ENCODE measurements at places on chromosomes 5 and 9. TPM values are rescaled to one million over a fixed set of nuclear protein-coding genes. Genes with fewer than 3 reads are reported as not detected.

DNA sequence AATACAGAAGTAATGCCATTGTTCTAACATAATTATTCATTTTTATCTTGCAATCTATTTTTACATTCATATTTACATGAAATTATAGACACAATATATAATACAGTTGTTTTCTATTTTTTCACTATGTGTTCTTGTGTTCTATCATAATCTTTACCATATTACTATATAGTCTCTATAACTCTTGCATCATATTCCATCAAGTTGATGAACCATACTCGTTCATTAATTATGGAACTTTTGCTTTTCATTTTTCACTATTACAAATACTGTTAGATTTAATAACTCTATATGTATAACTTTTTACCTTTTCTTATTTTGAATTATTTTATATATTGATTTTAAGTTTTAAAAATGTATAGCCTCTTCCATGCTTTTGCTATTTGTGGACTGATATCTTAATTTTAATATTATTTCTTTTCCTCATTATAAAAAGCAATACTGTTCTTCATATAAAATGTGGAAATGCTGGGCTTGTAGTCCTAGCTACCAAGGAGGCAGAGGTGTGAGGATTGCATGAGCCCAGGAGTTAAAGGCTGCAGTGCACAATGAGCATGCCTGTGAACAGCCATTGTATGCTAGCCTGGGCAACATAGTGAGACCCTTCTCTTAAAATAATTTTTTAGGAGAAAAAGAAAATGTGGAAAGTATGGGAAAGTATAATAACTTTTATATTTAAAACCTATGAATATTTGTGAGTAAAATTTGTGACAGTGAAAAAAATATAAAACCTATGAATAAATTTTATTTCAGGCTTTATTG lies 65.5 kb downstream of the ANKHD1 start:
- H3K27me3 ChIP-seq, result no peaks in the 10 kb centered on the region
- H3K4me3 ChIP-seq, result no peak overlapping the region
- H3K36me3 ChIP-seq, result peaks cover 14% of the 10 kb centered on the region
- no peak for DNase-seq
- no peaks in the 10 kb centered on the region for H3K4me1 ChIP-seq

- no peaks in the 10 kb centered on the region for H3K27me3 ChIP-seq
- peaks cover 18% of the 10 kb centered on the region for H3K36me3 ChIP-seq
- H3K4me1 ChIP-seq, result no peaks in the 10 kb centered on the region
- no peak for DNase-seq
- no peak overlapping the region for H3K27ac ChIP-seq
Measured at GRCh38 chr5:36198281-36198680, 43.4 kb downstream of the NADK2 start.

DNA sequence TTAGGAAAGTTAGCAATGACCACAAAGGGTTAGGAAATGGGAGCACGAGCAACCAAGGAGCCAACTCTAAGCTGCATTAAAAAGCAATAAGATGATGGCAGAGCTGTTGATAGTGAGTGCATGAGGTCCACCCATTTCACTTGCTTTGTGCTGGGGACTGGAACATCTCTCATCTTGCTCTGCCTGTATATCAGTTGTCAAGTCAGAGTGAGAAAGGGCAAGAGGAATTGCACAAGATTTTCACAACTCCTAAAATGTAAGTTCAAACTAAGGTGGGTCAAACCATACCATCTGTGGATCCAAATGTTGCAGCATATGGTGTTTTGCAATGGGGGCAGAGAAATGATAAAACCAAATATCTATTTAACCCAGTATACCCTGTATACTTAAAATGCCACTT lies 2.8 kb upstream of the ESM1 start:
- no peak overlapping the region for H3K4me3 ChIP-seq
- H3K4me1 ChIP-seq, result peaks cover 57% of the 10 kb centered on the region
- H3K27me3 ChIP-seq, result peaks cover 15% of the 10 kb centered on the region

DNA sequence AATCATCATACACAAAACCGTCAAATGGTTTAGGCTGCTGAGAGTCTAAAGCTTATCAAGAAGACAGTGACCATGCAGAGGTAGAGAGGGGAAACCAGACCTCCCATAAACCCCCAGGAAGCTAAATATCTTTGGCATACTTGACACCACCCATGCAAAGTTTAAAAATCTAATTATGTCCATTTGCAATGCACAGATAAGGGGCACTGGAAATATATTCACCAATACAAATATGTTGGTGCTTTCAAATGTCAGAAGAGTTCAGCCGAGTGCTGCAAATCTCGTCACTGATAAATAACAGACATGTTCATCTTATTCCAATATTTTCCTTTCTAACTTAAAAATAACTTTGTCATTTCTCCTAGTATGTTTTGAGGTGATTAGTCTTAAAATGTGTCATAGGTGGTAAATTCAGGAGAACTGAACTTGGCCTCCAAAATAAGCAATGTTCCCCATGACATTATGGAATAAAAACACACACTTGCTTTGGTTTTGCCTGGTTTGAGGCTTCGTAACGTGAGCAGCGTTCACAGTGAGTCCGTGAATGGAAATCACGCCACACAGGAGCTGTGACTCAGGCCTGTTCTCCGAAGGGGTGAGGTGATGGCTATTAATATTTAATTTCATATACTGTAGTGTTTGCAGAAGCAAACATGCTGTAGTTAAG lies 182.2 kb downstream of the AOPEP start:
- DNase-seq, result no peak
- H3K27ac ChIP-seq, result no peak overlapping the region
- H3K4me3 ChIP-seq, result no peak overlapping the region

Gene HARS2
- 31.2 TPM for total RNA-seq

Gene OR1J2
- not detected for total RNA-seq

Gene GABRP
- not detected for total RNA-seq

All from activated T-helper 1 cell treated with anti-CD3 and anti-CD28 coated beads, Interleukin-12 subunit alpha, Interleukin-12 subunit beta, Interleukin-2, Interleukin-4 antibody, amounts not matched to agents 30 ng/mL and 10 ng/mL and 1 ng/mL, durations not matched to agents 14 hours and 24 hours and 36 hours (primary cell).